ENCODE measurements at places on chromosomes 6 and 20.

GRCh38 chr20:1630186-1630585 is 10.4 kb upstream of the SIRPB1 start:
- DNase-seq = no peak

- DNase-seq = no peak
Measured at GRCh38 chr6:45518013-45518720, 140.4 kb upstream of the SUPT3H start.

GRCh38 chr20:18321976-18322950 is 33.9 kb downstream of the ZNF133 start:
- no peak for DNase-seq

- no peak for DNase-seq
Measured at GRCh38 chr6:139242457-139243240, 49.1 kb downstream of the TXLNB start.

GRCh38 chr20:44422083-44422482 is 53.6 kb upstream of the TTPAL start:
- no peak for DNase-seq

- no peak for DNase-seq
Measured at GRCh38 chr6:159979136-159979874, 10.4 kb downstream of the IGF2R start.

DNA sequence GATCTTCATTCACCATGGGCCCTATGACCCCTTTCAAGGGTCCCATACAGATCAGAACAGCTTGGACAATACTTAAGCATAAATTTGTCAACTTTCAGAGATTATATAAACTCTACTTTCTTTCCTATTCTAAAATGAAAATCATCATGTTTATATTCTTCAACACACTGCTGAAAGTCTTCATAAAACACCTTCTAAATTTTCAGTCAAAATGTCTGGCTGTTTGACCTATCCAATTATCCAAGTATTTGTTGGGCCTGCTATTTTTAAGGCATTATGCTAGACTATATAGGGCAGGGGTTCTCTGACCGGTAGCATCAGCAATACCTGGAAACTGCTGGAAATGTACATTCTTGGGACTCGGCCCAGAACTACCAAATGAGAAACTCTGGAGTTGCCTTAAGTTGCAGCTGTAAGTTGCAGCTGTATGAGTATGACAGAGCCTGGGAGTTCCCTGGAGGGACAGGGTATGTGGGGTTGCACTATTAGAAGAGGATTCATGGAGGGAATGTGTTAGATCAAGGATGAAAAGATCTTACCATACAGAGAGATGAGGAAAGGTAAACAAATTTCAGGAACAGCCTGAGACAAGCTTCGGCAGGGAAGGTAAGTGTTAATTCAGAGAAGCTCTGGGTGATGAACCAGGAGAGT is 293.0 kb downstream of the ADGB start:
- peak; percentile 36 for DNase-seq

DNA sequence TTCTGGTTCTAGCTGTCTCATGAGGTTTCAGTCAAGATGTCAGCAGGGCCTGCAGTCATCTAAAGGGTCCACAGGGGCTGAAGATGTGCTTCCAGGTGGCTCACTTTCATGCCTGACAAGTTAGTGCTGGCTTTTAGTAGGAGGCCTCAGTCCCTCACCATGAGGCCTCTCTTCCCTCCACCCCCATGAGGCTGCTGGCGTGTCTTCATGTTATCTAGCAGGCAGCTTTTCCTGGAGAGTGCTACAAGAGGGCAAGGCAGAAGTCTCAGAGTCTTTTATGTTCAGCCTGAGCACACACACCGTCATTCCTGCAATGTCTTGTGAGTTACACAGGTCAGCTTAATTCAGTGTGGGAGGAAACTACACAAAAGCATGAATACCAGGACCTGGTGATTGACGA is 769.9 kb downstream of the HDGFL1 start:
- no peak for DNase-seq

- no peak for DNase-seq
Measured at GRCh38 chr6:163806755-163807499, 392.4 kb downstream of the QKI start.

- peak; percentile 62 for DNase-seq
Measured at GRCh38 chr6:121260651-121261102, 73.6 kb downstream of the TBC1D32 start.

DNA sequence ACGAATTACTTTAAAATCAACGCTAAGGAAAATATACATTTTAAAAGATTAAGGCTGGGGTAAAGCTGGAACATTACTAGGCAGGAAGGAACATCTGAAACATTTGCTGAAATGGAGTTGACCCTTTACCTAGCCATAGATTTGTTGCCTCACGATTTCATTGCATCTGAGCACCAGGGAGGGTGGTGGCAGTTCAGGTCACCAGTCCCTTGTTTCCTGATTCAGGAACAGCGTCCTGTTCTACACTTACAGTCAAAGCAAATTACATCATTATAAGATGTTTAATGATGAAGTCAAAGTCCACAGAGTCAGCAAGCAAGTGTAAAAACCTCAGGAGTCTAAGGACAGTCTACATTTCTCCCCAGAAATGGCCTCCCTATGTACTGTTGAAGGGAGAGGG is 9.0 kb upstream of the MICA start:
- DNase-seq = no peak

DNA sequence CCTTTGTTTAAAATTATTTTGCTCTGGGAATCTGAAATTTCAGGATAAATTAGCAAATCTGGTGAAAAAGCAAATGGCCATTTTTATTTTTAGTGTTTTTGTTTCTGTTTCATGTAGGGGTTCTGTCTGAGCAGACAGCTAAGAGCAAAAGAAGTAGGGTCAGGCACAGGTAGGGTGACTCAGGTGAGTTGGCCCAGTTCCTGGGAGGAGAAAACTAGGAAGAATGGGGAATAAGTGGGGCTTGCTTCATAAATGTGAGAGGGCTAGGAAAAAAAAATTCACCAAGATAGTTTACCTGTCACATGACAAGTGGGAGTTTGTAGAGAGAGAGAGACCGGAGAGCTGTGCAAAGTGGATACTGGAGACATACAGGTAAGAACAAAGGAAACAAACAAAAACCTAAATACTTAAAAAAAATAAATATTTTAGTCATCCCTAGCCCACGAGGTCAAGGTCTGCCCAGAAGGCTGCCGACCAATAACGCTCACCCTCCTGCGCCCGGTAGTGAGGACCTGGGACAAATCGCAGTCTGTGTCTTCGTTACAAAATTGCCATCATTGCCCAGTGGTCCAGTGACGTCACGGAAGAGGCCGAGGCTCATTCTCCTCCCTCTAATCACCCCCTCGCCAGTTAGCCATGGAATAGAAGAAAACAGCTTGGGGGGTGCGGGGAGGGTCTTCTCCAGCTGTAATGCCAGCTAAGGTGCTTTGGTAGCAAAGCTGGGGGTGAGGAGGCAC is 2.3 kb downstream of the THBD start:
- DNase-seq = no peak

DNA sequence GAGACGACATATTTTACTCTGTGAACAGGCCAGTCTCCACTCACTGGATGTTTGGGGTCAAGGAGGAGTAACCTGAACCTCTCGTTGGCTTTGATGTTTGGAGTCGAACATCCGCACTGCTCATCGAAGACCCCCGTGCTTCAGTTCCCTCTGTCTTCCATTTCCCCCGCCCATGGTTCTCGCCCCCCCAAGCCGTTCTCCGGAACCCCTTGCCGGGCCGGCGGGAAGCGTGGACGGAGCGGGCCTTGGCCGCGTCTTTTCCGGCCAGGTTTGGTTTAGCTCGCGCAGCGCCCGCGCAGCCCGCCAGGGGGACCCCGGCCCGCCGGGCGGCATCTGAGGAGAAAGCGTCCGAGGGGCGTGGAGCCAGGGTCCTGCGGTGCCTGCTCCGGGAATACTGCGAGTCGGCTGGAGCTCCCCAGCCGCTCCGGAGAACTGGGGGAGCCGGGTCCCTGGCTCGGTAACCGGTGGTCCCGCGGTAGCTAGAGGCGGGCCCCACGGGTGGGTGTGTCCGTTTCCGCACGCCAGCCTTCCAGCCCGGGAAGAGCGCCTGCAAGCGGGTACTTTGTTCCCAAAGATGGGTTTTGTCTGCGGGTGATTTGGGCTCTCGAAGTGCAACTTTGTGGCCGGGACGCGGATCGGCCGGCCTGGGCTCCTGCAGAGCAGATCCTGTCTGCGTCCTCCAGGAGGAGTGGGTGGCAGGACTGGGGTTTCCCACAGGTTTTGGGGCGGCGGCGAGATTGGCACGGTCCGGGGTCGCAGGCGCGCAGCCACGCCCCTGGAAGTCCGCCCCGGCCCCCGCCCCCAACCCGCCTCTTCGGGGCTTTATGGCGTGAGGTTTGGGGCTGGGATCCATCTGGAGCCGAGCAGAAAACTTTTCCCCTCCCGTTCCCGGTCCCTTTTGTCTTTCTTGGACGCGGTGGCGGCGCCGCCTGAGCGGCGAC is at the start of gene TMEM200A:
TMEM200A (plus strand) TSS at position 852 of the 941 bp plus-strand sequence. CDS start 74,406 bp downstream, outside the sequence.
- DNase-seq = peak; percentile 47

DNA sequence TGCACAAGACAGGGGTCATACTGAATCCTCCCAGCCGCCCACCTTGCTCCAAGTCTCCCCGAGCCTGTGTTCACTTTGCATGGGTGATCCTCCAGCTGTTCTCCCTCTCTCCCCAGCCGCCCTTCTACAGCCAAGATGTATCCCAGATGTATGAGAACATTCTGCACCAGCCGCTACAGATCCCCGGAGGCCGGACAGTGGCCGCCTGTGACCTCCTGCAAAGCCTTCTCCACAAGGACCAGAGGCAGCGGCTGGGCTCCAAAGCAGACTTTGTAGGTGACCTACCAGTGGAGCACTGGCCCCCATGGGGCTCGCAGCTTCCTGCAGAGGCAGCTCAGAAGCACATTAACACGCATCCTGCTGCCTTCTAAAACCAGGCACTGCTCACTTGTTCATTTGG is 14.6 kb upstream of the IFT52 start:
- no peak for DNase-seq

- DNase-seq = peak; percentile 67
Measured at GRCh38 chr6:83417880-83418663, 12.8 kb downstream of the ME1 start.

DNA sequence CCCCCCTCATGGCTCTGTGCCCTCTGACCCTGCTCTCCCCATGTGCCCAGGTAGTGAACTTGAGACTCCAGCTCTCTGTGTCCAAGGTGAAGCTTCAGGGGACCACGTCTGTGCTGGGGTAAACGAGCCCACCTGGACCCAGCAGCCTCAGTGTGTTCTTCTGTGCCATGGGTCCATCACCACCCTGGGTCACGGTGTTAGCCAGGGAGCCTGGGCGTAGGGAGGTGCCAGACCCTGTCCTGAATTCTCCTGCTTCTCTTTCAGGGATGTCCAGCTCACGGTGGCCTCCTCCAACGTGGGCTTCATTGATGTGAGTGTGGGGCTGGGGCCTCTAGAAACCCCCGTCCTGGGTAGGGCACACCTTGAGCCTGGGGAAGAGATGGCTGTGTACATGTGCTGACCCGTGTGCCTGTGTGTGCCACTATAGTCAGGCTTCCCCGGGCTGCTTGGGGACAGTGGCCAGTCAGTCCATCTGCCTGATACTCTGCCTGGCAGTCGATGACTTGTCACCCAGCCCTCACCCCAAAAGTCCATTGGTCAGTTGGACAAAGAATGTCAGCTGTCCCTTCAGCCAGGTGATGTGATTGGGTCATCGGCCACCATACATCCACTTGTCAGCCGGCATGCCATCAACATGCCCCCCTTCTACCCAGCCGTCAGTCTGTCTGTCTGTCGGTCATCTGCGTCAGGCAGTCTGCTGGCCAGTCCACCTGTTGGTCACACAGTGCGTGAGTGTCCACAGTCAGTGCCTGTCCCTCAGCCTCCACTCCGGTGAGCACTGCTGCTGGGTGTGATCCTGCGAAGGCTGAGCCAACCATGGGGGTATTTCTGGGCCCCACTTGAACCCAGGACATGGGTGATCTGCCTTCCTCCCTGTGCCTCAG is 10.9 kb upstream of the BPIFB6 start:
- no peak for DNase-seq

DNA sequence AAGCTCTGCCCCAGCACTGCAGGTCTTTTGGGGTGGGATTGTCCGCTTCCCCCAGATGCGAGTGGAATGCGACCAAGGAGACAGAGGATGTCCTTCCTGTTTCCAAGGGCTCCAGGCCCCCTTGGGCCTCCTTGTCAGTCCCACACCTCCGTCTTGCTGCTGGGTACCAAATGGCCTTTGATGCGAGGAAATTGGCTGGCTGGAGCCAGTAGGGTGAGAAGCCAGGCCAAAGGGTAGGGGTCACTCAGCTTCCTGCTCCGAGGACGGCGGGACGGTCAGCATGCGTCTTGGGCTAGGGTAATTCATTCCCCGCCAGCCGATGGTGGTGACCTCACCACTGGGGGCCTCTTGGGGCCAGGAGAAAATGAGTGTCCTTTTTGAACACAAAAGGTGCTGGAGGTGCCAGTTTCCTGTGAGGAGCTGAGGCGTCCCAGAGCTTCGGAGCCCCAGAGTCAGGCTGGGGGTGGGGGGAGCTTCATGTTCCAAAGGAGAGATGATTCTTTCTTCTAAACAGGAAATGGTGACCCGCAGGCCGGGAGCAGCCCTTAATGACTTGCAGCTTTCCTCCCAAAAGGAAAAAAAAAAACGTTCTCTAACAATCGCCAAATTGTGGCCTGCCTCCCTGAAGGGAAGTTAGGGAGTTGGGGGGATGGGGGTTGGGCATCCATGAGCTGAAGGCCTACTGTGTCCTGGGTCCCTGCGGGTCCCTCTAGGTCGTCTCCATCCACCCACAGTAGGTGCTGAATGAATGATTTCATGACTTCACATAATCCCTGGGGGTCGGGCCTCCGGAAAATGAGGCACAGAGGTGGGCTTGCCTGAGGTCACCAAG is 6.7 kb downstream of the SNAI1 start:
- DNase-seq = peak; percentile 92

- peak; percentile 76 for DNase-seq
Measured at GRCh38 chr6:136446579-136447187, 103.5 kb downstream of the MAP7 start.

DNA sequence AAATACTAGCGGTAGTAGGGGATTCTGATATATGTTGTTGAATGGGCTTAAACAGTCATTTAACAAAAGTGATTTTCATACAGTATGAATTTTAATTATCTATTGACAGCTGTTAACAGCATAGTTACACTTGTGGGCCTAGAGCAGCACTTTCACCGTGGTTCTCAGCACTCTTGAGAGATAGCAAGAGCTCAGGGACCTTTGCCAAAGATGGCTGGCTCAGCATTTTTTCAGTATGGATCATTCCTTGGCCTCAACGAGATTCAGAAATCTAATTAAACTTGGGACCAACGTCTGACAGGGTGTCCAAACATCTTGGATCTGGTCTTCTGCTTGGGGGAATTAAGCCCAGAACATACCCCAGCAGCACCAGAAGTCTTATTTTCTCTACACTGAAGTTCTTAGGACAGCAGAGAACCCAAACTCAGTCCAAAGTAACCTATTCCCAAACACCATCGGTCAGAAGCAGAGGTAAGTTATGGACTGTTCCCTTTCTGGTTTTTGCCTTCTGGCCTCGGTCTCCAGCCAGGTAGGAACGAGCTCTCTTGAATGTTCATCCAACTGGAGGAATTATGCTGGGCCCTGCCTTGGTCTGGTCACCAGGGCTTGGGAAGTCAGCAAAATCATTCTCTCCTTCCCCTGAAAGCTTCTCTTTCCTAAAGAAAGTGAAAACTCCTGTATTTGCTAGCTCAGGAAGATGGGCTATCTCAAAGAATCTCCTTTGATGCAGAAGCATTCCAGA is 25.7 kb downstream of the PRPH2 start:
- DNase-seq = peak; percentile 75

GRCh38 chr20:17500271-17500670 is 30.9 kb downstream of the BFSP1 start:
- DNase-seq = no peak
